ENCODE measurements at places on chromosomes 7 and 10.

- H3K27ac ChIP-seq: no peak overlapping the region
- DNase-seq: no peak
- no peaks in the 10 kb centered on the region for H3K27me3 ChIP-seq
- H3K4me3 ChIP-seq: no peak overlapping the region
- no peaks in the 10 kb centered on the region for H3K36me3 ChIP-seq
- peaks cover 18% of the 10 kb centered on the region for H3K4me1 ChIP-seq
Observed at GRCh38 chr10:22649994-22650393, 64.4 kb downstream of the PIP4K2A start.

GRCh38 chr10:129809431-129809830 is 154.6 kb downstream of the EBF3 start:
- no peak overlapping the region for H3K4me3 ChIP-seq
- H3K4me1 ChIP-seq: no peaks in the 10 kb centered on the region
- no peaks in the 10 kb centered on the region for H3K36me3 ChIP-seq
- DNase-seq: no peak

DNA sequence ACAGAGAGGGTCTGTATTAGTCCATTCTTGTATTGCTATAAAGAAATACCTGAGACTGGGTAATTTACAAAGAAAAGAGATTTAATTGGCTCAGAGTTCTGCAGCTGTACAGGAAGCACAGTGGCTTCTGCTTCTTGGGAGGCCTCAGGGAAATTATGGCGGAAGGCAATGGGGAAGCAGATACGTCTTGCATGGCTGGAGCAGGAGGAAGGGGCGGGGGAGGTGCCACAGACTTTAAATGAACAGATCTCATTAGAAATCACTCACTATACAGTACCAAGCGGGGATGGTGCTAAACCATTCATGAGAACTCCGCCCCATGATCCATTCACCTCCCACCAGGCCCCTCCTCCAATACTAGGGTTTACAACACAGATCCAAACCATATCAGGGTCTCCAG is 3.7 kb upstream of the CALU start:
- no peaks in the 10 kb centered on the region for H3K27me3 ChIP-seq
- H3K36me3 ChIP-seq: no peaks in the 10 kb centered on the region
- no peak overlapping the region for H3K27ac ChIP-seq
- H3K4me3 ChIP-seq: no peak overlapping the region

DNA sequence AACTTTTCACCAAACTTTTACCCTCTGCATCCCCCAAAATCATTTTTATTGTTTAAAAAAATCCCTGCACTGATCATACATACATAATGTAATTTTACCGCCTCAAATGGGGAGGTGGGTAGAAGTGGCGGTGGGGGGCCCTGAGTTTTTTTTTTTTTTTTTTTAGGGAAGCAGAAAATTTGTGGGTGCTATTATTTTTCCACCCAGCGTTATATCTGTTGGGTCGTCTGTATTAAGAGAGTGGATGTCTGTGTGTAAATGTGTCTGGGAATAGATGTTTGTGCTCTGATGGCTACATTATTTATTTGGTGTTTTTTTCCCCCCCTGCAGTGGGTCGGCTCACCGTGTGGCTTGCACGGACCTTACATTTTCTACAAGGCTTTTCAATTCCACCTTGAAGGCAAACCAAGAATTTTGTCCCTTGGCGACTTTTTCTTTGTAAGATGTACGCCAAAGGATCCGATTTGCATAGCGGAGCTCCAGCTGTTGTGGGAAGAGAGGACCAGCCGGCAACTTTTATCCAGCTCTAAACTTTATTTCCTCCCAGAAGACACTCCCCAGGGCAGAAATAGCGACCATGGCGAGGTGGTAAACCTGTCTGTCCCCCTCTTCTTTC is 438 bp downstream of the ARID5B start:
- H3K36me3 ChIP-seq: no peaks in the 10 kb centered on the region
- no peaks in the 10 kb centered on the region for H3K27me3 ChIP-seq
- peak overlapping the region; percentile 99 for H3K27ac ChIP-seq
- DNase-seq: no peak

GRCh38 chr10:130108934-130109604 is 1.6 kb downstream of the C10orf143 start:
- no peak for DNase-seq
- peaks cover 1% of the 10 kb centered on the region for H3K36me3 ChIP-seq
- no peaks in the 10 kb centered on the region for H3K27me3 ChIP-seq
- peak overlapping the region; percentile 86 for H3K4me3 ChIP-seq

- peak overlapping the region; percentile 76 for H3K27ac ChIP-seq
- peak overlapping the region; percentile 38 for H3K4me3 ChIP-seq
- peaks cover 43% of the 10 kb centered on the region for H3K4me1 ChIP-seq
- H3K27me3 ChIP-seq: no peaks in the 10 kb centered on the region
Observed at GRCh38 chr10:102342958-102343357, 52.5 kb upstream of the NFKB2 start.
